ENCODE measurements at places on chromosomes 5 and 9.

DNA sequence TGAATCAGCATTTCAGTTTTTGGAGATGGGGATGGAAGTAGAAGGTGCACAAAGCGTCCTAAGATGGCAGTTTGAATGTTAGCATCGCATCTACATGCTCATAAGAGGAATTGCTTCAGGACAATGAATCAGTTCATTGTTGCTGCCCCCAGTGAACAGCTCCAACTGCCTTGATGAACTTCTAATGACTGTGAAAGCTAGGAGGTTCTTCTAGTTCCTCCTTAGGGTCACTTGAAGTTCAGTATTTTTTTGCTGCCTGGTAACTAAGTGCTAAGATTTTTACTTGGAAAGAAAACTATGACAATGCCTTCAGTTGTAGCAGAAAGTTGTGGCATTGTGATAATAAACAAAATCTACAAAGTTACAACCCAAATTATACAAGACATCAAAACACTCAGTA lies 271.6 kb downstream of the RAB3C start:
- no peak for DNase-seq

GRCh38 chr5:103840600-103840999 lies 278.0 kb upstream of the NUDT12 start:
- DNase-seq: no peak

DNA sequence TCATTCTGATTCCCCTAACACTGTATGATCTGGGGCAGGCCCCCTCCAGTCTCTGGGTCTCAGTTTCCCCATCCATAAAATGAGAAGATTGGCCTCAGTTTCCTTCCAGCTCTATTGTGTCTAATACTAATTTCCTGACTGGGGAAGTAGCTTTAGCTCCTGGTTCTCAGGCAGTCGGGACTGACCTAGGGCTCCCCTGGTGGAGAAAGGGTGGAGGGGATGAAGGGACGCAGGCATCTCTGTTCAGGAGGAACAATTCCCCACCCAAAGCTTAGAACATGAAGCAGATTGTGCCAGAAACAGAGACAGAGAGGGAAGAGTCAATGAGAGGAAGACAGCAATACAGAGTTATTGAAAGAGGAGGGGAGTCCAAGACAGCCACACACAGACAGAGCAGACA lies 14.2 kb upstream of the PTGS1 start:
- no peak for DNase-seq

DNA sequence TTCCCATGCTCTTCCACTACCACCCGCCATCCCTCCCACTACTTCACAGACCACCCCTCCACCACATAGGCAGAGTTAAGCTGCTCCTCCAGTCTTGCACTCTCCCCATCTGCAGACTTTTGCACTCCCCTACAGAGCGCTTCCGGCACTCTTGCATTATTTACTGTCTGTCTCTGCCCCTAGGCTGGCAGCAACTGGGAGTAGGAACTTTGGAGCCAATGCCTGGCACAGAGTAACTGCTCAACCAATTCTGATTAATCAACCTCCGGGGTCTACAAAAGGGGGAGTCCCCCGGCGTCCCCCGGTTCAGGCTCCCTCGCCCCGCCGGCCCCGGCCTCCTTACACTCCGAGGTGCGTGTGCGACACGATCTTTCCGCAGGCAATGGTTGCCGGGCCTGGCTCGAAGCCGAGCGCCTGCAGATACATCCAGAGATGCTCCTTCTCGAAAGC lies 498 bp downstream of the HAUS6 start:
- DNase-seq: no peak

- DNase-seq: no peak
These were observed 181.2 kb downstream of the PIK3R1 start for GRCh38 chr5:68396722-68397121.
